ENCODE measurements at places on chromosomes 4 and X.
A peak's percentile ranks its signal among the peaks of the same experiment; 100 is the strongest.

GRCh38 chr4:97866821-97867556 is 276.3 kb downstream of the STPG2 start:
- DNase-seq, result no peak

DNA sequence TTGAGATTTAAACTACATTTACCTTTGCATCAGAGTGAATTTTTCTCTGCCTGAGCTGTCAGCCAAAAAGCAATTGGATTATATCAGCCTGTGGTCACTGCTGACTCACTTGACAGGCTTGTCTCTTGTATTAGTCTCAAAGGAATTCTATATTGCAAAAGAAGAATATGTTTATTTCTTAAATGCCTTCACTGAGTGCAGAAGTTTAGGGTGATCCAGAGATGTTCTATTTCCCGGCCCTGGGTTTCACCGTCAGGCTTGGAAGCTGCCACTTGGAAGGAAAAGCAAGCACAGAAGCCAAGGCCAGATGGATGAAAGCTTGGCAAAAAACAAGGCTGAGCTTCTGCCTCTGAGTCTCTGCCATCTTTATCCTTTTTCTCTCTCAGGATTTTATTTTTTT is 80.9 kb downstream of the FAM114A1 start:
- DNase-seq, result peak; percentile 68

DNA sequence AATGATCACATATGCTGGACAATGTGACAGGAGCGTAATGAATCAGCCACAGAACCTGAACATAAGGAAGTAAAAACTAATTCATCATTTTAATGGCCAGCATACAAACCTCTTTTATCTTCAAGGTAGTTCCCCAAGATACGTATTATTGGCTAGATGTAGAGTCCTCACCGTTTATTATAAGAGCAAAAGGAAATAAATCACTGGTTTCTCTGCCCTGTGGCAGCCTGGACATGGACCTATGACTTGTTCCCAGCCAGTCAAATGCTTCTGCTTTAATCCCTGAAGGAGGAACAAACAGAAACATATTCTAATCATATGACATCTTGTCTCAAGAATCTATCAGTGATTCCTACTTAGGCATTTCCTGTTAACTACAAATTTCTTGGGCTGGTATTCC is 86.8 kb upstream of the FAM241A start:
- no peak for DNase-seq

DNA sequence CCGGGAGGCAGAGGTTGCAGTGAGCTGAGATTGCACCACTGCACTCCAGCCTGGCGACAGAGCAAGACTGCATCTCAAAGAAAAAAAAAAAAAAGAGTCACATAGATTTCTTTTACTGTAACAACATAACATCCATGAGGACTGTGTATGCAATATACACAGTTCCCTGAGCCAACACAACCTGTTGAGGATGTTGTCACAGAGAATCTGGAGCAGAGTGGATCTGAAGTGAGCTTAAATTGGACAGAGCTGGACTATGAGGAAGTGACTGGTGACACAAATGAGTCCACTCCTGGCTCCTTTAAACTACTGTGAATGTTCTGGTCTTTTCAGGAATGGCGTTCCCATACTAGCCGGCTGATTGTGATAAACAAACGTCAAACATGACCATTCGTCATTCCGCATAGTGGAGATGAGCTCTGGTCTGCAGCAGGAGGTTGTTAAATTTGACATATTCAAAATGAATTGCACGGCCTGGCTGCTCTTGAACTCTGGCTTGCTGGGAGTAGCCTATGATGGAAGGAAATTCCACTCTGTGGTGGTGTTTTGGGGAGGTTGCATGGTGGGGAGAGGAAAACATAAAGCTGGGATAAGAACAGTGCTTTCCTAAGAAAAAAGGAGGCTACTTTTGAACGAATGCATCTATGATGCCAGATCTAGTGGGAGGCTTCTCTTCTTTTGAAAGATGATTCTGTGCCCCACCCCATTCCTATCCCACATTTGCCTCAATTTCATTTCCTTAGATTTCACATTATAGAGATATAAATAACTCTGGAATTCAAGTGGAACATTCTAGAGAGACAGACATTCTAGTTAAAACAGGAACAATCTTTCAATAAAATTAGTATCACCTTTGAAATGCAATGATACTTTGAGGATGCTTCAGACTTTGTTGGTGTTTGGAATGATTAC is 149.5 kb downstream of the SHROOM3 start:
- peak; percentile 28 for DNase-seq

DNA sequence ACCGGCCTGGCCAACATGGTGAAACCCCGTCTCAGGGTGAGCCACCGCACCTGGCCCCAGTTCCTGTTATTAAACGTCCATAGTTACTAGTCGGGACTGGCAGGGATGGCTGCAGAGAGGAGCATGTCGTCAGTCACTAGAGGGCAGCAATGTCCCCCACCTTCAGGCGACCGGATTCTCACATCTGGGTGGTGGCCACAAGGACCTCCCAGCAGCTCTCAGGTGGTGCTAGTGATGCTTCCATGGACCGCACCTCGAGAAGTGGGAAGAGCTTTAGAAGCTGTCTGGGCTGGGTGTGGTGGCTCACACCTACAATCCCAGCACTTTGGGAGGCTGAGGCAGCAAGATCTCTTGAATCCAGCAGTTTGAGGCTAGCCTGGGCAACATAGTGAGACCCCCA is 13.3 kb upstream of the IL3RA start:
- peak; percentile 70 for DNase-seq

DNA sequence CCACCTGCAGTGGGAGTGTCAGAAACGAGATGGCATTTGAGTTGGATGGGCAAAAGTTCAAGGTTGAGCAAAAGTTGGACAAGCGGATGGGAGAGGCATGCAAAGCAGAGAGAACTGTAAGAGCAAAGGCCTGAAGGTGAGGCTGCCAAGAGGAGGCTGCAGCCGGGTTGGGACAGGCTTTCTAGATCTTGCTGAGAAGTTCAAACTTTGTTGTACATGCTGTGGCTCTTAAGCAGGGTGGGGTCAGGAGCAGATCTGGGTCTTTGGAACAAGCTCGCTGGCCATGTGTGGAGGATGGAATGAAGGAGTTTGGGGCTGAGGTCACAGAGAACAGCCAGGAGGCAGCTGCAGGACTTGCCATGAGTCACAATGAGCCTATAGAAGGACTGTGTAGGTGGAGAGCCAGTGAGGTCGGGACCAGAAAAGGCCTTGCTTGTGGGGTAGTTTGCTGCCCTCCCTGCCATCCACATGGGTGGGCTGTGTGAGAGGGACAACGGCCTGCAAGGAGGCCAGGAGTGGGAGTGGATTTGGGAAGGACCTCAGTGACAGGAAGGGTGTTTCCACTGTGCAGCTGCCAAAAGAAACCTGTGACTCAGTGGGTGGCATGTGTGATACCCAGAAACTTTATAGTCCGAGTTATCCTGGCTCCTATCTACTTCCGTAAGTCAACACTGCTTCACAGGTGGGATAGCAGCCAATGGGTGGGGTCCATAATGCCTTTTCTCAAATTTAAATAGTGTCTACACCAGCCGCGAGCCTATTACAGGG is 210.4 kb downstream of the MID1IP1 start:
- DNase-seq, result no peak

GRCh38 chr4:39548425-39549067 is 21.3 kb upstream of the UGDH start:
- DNase-seq, result no peak

- DNase-seq, result no peak
Observed at GRCh38 chr4:140652601-140653000, 83.8 kb upstream of the UCP1 start.

DNA sequence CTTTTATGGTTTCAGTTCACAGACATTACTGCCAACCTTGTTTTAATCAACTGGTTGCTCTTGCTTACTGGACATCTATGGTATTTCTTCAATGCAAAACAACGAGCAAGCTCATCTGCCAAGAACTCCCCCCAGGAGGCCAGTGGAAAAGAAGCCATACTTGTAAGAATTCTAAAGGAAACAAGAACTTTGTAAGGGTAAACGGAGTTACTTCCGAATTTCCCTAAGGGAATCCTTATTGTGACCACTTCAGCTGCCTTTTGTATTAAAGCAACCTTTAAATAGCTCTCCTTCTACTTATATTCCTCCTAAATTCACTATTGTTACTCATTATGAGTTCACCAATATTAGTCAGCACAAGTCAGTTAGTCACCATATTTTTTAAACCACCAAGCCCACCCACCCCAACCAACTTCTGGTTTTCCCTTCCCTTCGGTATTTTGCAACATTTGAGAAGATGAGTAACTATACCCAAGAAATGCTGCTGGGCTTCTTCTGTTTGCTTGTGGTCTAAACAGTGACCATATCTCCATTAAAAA is 602.8 kb upstream of the DIPK2B start:
- DNase-seq, result peak; percentile 7

DNA sequence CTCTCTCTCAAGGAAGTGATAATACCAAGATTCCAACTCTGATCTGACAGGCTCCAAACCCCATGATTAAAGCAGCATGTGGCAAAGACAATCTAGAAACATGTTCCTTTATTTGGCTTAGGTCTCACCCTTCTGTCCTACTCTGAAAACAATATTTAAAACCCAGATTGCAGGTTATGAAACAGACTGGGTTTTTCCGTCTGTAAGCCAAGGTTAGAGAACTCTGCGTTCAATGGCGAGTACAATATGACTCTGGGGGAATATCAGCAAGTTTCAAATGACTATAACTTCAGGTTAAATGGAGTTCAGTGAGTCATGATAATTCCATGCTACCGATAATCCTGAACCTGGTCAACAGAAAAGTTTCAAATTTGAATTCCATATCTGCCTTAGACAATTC is 50.8 kb downstream of the ANAPC10 start:
- DNase-seq, result no peak

DNA sequence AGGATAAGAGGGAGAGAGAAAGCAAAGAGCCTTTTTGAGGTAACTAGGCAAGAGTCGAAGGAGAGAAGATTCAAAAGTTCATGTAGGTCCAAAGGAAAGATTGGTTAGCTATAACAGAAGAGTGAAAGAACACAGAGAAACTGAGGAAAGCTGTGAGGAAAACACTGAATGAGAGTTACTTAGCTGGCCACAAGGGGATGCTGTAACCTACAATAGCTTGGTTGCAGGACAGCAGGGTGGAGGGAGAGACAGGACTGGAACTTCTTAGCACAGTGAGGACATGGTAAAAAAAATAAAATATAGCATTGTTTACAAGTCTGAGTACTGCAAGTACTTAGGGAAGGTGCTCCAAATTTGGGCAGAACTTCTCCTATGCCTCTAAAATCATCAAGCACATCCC is 48.3 kb downstream of the RAI2 start:
- no peak for DNase-seq

DNA sequence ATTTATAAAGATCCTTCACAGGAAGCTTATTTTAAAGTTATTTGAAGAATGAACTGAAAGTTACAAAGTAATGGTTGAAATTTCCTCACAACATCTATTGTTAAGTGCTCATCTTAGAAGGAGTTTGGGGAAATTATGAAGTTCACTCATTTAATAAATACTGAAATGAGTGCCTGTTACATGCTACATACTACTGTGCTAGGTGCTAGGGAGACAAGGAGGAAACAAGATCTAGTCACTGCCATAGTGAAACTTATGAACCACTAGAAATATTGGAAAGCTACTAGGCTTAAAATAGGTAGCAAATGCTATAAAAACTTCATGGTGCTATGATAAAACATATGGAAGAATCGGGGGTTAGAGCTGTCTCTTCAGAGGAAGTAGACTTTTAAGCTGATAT is 97.1 kb downstream of the JADE1 start:
- no peak for DNase-seq

- no peak for DNase-seq
Observed at GRCh38 chr4:8773124-8773931, 98.3 kb downstream of the HMX1 start.

DNA sequence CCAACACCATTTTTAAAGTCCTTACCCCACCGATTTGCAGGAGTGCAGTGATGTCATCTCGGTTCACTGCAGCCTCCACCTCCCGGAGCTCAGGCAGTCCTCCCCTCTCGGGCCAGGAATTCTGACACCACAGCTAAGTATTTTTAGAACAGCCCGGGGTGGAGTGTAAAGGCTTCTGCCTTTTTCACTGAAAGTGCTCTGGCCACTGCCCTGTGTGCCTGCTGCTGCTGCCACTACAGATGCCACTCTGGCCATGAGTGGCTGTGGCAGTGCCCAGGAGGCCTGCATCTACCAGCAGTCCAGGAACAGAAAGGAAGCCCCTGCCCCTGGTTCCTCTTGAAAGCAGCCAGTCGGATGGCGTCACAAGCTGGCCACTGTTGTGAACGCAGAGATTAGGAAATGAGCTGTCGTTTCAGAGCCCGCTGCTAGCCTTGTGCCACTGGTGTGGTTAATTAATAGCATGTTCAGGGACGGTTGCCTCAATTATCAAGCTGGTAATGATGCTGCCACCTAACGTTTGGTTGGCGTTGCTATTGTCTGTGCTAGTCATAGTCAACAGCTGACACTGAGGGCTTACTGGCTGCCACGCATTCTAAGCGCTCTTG is 23.6 kb upstream of the TBC1D14 start:
- no peak for DNase-seq

DNA sequence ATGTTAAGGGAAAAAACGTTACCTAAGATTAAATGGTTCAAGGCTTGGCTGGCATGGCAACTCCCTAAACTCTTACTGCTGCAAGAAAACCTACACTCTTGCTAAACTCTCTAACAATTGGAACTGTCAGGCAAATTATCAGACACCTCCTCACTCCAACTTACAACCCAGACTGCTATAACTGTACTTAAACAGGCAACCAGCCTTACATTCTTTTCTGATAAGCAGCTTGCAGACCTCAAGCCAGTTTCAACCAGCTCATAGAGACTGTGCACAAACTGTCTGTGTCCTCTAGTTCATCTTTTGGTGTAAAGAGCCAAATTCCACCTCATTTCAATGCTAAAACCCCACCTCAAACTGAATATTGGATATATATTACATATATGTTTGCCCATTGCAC is 504.9 kb downstream of the UBE2NL start:
- DNase-seq, result no peak

GRCh38 chr4:3010998-3011397 is 47.6 kb downstream of the GRK4 start:
- DNase-seq, result no peak

- peak; percentile 80 for DNase-seq
Observed at GRCh38 chr4:39255266-39255665, 72.9 kb downstream of the WDR19 start.

GRCh38 chrX:69146739-69147138 is 18.5 kb downstream of the PJA1 start:
- no peak for DNase-seq

GRCh38 chr4:163447481-163447880 is 26.1 kb downstream of the TKTL2 start:
- no peak for DNase-seq

DNA sequence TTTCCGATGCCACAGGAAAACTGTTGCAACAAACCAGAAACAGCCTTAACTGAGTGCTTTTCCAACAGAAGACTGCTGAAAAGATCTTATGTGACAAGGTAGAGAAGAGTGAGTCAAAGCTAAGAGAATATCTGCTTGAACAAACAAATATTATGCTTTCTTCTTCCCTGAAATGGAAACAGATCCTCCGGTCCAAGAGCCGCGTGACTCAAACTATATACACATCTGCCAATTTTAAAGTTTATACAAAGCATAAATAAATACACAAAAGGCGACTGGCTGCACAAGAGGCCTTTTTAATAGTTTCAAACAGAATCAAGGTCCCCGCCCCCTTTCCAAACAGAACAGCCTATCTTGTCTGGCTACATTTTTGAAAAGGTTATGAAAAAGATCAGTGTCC is 329.7 kb upstream of the F9 start:
- DNase-seq, result no peak
